ENCODE measurements at places on chromosomes 11 and 22. TPM values are rescaled to one million over a fixed set of nuclear protein-coding genes. Genes with fewer than 3 reads are reported as not detected.

DNA sequence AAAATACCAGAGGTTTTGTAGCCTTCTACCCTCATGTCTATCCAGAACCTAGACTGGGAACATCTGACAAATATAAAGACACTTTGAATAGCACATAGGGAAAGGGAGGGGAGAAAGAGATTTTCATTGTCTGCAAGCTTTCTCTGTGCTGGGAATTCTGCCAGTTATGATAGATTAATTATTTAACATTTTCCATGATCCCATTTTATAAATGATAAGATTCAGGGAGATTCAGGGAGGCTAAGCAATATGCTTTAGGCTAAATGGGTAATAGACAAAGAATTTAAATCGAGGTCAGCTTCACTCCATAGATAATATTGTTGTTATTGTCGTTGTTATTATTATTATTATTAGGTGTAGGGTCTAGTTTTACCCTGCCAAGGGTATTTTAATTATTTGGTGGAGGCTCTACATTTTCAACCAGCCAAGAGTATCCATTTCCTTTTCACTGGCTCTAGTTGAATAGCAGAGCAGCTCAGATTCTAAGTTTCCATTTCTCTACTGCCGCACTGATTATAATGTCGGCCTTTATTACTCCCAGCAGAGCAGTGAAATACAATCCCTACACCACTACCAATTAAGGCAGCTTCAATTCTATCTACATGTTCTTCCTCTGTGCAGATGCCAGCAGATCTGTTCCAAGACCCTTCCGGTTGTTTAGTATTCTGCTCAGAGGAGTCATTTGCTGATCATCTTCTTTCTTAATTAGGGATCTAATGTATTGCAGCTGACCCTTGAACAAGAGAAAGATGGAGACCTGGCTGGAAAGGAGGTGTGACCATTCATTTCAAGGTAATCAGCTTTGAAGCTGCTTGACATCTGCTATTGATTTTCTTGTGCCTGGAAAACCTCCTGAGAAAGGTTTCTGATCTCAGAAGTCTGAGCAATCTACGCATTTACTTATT is 23.8 kb upstream of the SYN3 start:
- no peaks in the 10 kb centered on the region for H3K27me3 ChIP-seq
- no peak overlapping the region for H3K27ac ChIP-seq
- H3K4me3 ChIP-seq = no peak overlapping the region
- DNase-seq = no peak
- no peaks in the 10 kb centered on the region for H3K4me1 ChIP-seq

GRCh38 chr11:68550485-68550817 is 89.9 kb downstream of the PPP6R3 start:
- H3K36me3 ChIP-seq = peaks cover 30% of the 10 kb centered on the region
- H3K4me1 ChIP-seq = peaks cover 10% of the 10 kb centered on the region

- H3K4me3 ChIP-seq = no peak overlapping the region
- H3K27ac ChIP-seq = no peak overlapping the region
- DNase-seq = no peak
- H3K4me1 ChIP-seq = peaks cover 8% of the 10 kb centered on the region
- no peaks in the 10 kb centered on the region for H3K27me3 ChIP-seq
- H3K36me3 ChIP-seq = peaks cover 3% of the 10 kb centered on the region
Measured at GRCh38 chr22:39219071-39220039, 25.4 kb downstream of the PDGFB start.

DNA sequence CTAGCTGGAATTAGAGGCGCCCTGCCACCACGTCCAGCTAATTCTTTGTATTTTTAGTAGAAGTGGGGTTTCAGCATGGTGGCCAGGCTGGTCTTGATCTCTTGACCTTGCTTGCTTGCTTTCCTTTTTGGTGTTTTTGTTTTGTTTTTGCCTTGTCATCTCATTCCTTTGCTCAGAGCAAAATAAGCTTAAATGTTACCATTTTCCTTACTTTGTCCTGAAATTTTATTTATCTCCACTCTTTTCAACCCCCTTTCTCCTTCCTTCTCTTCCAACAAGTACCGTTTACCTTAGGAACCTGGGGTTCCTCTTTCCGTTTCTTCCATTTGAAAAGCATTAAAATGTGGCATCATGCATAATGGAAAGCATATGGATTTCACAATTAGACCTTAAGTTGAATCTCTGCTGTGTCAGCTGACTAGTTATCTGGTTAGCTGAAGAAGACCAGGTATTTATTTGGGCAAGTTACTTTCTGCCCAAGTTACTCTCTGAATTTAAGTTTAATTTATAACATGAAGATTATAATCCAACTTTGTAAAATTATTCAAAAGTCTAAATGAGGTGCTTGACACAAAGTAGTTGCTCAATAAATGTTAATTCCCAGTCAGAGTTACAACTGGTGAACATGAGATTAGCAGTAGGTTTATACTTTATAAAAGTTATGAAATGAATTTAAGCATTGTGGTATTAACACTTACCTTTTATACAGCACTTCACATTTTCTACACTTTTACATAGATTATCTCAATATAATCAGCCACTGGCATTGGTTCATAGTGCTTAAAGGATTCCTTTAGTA is 69.7 kb downstream of the PRMT3 start:
- H3K4me1 ChIP-seq = peaks cover 6% of the 10 kb centered on the region
- no peak overlapping the region for H3K27ac ChIP-seq
- H3K36me3 ChIP-seq = no peaks in the 10 kb centered on the region
- DNase-seq = no peak

GRCh38 chr11:35276396-35277145 is 137.6 kb downstream of the CD44 start:
- no peak overlapping the region for H3K4me3 ChIP-seq
- DNase-seq = no peak
- H3K36me3 ChIP-seq = no peaks in the 10 kb centered on the region
- H3K4me1 ChIP-seq = no peaks in the 10 kb centered on the region

GRCh38 chr11:62370743-62371440 is 33.6 kb downstream of the ASRGL1 start:
- no peaks in the 10 kb centered on the region for H3K36me3 ChIP-seq
- no peaks in the 10 kb centered on the region for H3K27me3 ChIP-seq

GRCh38 chr11:207863-208180 is 314 bp downstream of the RIC8A start:
- peak overlapping the region; percentile 96 for H3K27ac ChIP-seq
- DNase-seq = peak; percentile 69
- no peaks in the 10 kb centered on the region for H3K27me3 ChIP-seq
- H3K36me3 ChIP-seq = peaks cover 27% of the 10 kb centered on the region
- H3K4me3 ChIP-seq = peak overlapping the region; percentile 56

GRCh38 chr11:2512431-2513407 is 67.9 kb downstream of the KCNQ1 start:
- H3K27me3 ChIP-seq = peaks cover 32% of the 10 kb centered on the region
- no peak for DNase-seq
- no peak overlapping the region for H3K4me3 ChIP-seq
- peaks cover 5% of the 10 kb centered on the region for H3K4me1 ChIP-seq
- H3K27ac ChIP-seq = no peak overlapping the region

DNA sequence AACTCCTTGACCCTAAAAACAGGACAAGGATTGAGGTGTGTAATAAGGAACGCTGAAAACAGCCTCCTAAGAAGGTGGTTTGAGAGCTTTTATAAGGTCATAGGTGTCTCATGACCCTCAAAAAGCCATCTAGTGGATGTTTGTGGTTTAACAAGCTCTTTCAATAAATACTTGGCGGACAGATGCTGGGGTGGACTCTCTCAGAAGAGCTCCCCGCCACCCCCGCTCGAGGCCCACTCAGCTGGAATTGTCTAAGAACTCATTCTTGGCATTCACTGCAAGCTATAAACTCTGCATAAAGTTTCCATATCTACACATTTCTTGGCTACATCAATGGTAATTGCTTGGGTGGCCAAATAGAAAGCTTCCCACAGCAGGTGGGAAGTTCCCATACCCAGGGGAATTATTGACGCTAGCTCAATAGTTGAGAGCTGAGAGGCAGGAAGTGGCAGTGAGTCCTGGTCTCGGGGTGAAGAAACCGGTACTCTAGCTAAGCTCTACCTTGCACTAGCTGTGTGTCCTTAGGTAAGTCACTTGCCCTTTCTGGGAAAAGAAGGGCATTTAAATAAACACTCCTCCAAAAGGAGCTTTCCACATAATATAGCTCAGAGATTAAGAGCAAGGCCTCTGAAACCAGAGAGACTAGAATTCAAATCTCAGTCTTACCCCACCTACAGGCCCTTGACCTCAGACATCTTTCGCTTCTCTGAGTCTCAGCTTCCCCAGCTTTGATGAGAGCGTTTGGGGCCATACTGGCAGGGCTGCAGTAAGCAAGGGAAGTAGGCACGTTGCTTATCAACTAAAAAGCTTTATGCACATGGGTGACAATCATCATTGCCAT is 6.4 kb downstream of the MS4A15 start:
- no peaks in the 10 kb centered on the region for H3K4me1 ChIP-seq
- no peak overlapping the region for H3K4me3 ChIP-seq
- peak; percentile 47 for DNase-seq
- H3K27ac ChIP-seq = no peak overlapping the region
- H3K36me3 ChIP-seq = no peaks in the 10 kb centered on the region

SLC17A6 gene
- not detected for polyA plus RNA-seq

OR2AG1 gene
- 0.09 TPM for polyA plus RNA-seq

MAJIN gene
- polyA plus RNA-seq = not detected
